Memory B cell (primary cell): ENCODE measurements at places on chromosomes 12 and 14.

DNA sequence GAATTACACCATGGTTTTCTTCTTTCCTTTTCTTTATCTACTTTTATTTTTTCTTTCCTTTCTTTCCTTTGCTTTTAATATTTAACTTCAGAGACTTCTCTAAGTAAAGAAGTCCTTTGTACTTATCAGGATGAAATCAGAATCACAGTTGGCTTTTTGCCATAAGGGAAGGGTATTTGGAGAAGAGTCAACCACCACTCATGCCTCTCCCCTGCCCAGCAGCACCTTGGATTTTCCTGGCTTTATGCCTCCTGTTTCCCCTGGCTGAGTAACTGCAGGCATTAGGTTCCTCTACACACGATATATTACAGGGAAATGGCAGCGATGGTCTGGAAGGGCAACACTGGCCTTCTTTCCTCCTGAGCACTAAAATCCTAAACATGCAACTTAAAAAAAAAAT is 266.4 kb upstream of the CAND1 start:
- no peak for DNase-seq
- no peaks in the 10 kb centered on the region for H3K4me1 ChIP-seq
- H3K36me3 ChIP-seq: no peaks in the 10 kb centered on the region
- H3K4me3 ChIP-seq: no peak overlapping the region
- no peak overlapping the region for H3K27ac ChIP-seq

DNA sequence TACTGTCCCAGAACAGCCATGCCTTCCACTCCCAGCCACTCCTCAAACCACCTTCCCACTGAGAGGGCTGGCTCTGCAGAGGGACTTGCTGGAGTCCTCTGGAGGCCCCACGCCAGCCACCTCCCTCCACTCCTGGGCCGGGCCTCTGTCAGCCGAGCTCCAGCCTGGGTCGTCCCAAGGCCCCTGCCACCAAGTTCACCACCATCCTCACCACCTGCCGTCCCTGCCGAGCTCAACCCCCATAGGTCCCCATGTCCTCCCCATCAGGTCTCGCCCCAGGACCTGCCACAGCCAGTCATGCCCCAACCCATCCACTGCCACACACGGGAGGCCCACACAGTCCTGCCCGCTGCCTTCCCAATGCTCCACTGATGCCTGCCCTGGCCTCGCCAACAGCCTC is 39.0 kb downstream of the ITPK1 start:
- peak overlapping the region; percentile 56 for H3K27ac ChIP-seq
- H3K27me3 ChIP-seq: no peaks in the 10 kb centered on the region
- peaks cover 57% of the 10 kb centered on the region for H3K4me1 ChIP-seq

- no peak for DNase-seq
- no peak overlapping the region for H3K27ac ChIP-seq
- H3K4me1 ChIP-seq: no peaks in the 10 kb centered on the region
- no peak overlapping the region for H3K4me3 ChIP-seq
- no peaks in the 10 kb centered on the region for H3K27me3 ChIP-seq
- H3K36me3 ChIP-seq: peaks cover 4% of the 10 kb centered on the region
These were observed 100.0 kb upstream of the ARHGAP5 start for GRCh38 chr14:31977001-31977556.

DNA sequence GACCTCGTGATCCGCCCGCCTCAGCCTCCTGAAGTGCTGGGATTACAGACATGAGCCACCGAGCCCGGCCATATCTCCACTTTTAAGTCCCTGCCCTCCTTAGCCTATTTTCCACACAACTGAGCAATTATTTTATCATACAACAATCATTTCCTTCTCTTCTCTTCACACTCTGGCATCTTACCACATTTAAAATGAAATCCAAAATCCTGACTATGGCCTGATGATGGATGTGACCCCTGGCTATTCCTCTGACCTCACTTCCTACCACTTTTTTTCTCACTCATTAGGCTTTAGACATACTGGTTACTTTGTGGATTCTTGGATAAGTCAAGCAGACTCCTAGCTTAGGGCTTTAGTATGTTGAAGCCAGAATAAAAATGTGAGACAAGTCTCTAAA is 21.9 kb upstream of the EID3 start:
- peaks cover 3% of the 10 kb centered on the region for H3K4me1 ChIP-seq
- no peak overlapping the region for H3K4me3 ChIP-seq
- peaks cover 5% of the 10 kb centered on the region for H3K27me3 ChIP-seq
- no peak for DNase-seq
- no peaks in the 10 kb centered on the region for H3K36me3 ChIP-seq

DNA sequence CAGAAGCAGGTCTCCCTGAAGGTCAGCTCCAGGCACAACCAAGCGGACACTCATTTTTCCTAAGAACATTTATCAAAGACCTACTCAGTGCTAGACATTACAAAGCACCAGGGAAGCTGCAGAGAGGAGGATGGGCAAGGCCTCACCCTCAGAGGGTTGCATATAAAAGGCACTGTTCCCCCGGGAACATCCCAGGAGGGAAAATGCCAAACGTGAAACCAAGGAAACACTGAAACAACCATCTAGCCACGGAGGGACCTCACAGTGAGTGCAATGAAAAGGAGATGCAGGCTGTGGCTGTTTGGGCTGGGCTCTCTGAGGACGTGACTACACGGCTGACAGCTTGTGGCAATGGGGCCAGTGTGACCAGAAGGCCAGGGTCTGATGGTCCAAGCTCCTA is 117.4 kb upstream of the VASH1 start:
- DNase-seq: no peak
- H3K27me3 ChIP-seq: peaks cover 16% of the 10 kb centered on the region
- no peaks in the 10 kb centered on the region for H3K4me1 ChIP-seq
- no peaks in the 10 kb centered on the region for H3K36me3 ChIP-seq
- H3K4me3 ChIP-seq: no peak overlapping the region

- H3K36me3 ChIP-seq: no peaks in the 10 kb centered on the region
- H3K27me3 ChIP-seq: no peaks in the 10 kb centered on the region
- no peak overlapping the region for H3K27ac ChIP-seq
- no peak overlapping the region for H3K4me3 ChIP-seq
These were observed 409.0 kb upstream of the DCN start for GRCh38 chr12:91591639-91591987.

- H3K36me3 ChIP-seq: no peaks in the 10 kb centered on the region
- no peak for DNase-seq
- no peaks in the 10 kb centered on the region for H3K4me1 ChIP-seq
- H3K27me3 ChIP-seq: peaks cover 14% of the 10 kb centered on the region
- H3K27ac ChIP-seq: no peak overlapping the region
These were observed 53.2 kb upstream of the ESRRB start for GRCh38 chr14:76322594-76323220.

DNA sequence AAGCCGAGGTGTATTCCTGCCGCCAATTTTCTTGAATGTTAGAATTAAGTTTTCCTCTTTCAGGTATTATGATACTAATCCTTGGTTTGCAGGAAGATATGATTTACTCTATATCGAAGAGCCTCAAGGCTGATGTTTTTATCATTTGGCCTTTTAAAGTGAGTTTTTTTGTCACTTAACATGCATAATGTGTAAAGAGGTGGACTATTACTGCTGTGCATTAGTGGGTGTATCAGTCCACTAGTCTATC is 11.1 kb upstream of the TMPO start:
- H3K4me1 ChIP-seq: peaks cover 8% of the 10 kb centered on the region
- H3K36me3 ChIP-seq: no peaks in the 10 kb centered on the region
- H3K27ac ChIP-seq: peak overlapping the region; percentile 100
- DNase-seq: no peak

DNA sequence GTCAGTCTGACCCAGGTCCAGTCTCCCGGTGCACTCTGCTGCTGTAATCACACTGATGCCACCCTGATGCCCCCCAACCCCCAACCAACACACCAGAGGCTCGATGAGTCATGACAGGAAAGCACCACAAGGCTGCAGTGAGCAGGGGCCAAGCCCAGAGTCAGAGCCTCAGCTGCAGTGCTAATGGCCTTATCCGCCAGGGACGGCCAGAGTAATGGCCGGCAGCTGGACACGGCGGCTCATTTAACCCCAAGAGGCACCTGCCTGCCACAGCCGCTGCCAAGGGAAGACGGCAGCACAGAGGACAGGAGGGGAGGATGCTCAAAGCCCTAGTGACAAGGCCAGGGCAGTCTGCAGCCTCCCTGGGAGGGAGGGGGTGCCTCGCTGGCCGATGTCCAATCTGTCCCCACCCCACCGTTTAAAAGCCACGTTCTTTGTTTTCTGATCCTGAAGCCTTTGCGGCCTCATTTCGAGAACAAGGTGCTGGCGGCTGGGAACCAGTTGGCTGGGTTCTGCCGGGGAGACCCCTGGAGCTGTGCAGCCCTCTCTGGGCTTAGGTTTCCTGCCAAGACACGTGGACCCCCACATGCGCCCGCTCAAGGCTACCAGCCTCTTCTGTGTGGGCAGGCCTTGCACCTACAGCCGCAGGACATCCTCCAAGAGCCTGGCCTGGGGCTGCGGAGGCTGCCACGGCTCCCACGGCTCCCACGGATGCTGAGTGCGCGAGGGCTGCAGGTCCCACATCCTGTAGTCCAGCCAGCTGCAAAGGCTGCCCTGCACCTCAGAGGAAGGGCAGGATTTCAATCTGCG is 13.1 kb downstream of the CCDC85C start:
- no peak for DNase-seq
- H3K4me3 ChIP-seq: no peak overlapping the region
- H3K27ac ChIP-seq: no peak overlapping the region
- H3K4me1 ChIP-seq: peaks cover 9% of the 10 kb centered on the region

- H3K27me3 ChIP-seq: no peaks in the 10 kb centered on the region
- no peak overlapping the region for H3K4me3 ChIP-seq
- H3K27ac ChIP-seq: no peak overlapping the region
These were observed 28.5 kb downstream of the FMNL3 start for GRCh38 chr12:49678711-49679110.

GRCh38 chr14:51304438-51304837 is 64.4 kb downstream of the TMX1 start:
- H3K27ac ChIP-seq: no peak overlapping the region
- H3K4me1 ChIP-seq: no peaks in the 10 kb centered on the region
- no peak overlapping the region for H3K4me3 ChIP-seq
- H3K27me3 ChIP-seq: peaks cover 5% of the 10 kb centered on the region
- H3K36me3 ChIP-seq: no peaks in the 10 kb centered on the region

- no peak overlapping the region for H3K27ac ChIP-seq
- H3K4me1 ChIP-seq: peaks cover 6% of the 10 kb centered on the region
- no peaks in the 10 kb centered on the region for H3K27me3 ChIP-seq
These were observed 54.7 kb downstream of the VRK1 start for GRCh38 chr14:96851694-96852381.

GRCh38 chr12:69287556-69287955 is 48.2 kb downstream of the CPSF6 start:
- no peak overlapping the region for H3K4me3 ChIP-seq
- H3K27ac ChIP-seq: no peak overlapping the region
- peaks cover 9% of the 10 kb centered on the region for H3K4me1 ChIP-seq
- H3K27me3 ChIP-seq: peaks cover 21% of the 10 kb centered on the region
- DNase-seq: no peak

- H3K4me1 ChIP-seq: no peaks in the 10 kb centered on the region
- no peak for DNase-seq
- no peak overlapping the region for H3K27ac ChIP-seq
- H3K4me3 ChIP-seq: no peak overlapping the region
- peaks cover 1% of the 10 kb centered on the region for H3K27me3 ChIP-seq
These were observed 18.9 kb downstream of the PLEKHH1 start for GRCh38 chr14:67551940-67552339.

DNA sequence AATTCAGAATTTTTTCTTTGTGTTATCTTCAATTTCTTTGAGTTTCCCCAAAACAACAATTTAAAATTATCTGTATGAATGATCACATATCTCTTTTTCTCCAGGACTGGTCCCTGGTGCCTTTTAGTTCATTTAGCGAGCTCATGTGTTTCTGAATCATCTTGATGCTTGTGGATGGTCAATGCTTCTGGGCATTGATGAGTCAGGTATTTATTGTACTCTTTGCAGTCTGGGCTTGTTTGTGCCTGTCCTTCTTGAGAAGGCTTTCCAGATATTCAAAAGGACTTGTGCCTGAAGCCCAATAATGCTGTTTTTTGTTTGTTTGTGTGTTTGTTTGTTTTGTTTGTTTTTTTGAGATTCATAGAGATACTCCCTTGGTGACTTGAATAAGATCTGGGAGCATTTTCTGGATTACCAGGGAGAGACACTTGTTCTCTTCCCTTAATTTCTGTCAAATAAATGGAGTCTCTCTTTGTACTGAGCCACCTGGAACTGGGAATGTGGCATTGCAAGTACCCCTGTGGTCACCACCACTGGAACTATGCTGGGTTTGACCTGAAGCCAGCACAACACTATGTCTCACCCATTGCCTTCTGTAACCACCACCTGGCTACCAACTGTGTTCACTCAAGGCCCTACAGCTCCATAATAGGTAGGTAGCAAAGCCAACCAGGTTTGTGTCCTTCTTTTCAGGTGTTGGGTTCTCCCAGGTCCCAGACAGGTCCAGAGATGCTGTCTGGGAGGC is 56.3 kb downstream of the SLC6A15 start:
- H3K4me1 ChIP-seq: no peaks in the 10 kb centered on the region
- no peaks in the 10 kb centered on the region for H3K27me3 ChIP-seq
- H3K27ac ChIP-seq: no peak overlapping the region
- DNase-seq: no peak
